ENCODE measurements at places on chromosomes 1 and 21. TPM values are rescaled to one million over a fixed set of nuclear protein-coding genes. Genes with fewer than 3 reads are reported as not detected.

The EPHA8 gene
- total RNA-seq = 0.02 TPM

The OR6Y1 gene
- total RNA-seq = not detected

The TTLL7 gene
- total RNA-seq = 2.9 TPM

The EFNA4 gene
- total RNA-seq = 12.2 TPM

The CD5L gene
- total RNA-seq = not detected

The FAM110D gene
- not detected for total RNA-seq

The NKAIN1 gene
- total RNA-seq = 1.1 TPM

The OR6N1 gene
- not detected for total RNA-seq

The NBPF6 gene
- total RNA-seq = not detected

The AGO3 gene
- total RNA-seq = 7.0 TPM

The KCND3 gene
- total RNA-seq = not detected

The FBXO2 gene
- total RNA-seq = 9.1 TPM

The RGSL1 gene
- total RNA-seq = not detected

The CYP2J2 gene
- total RNA-seq = 0.11 TPM

The ITLN2 gene
- total RNA-seq = 0.85 TPM

The DUSP23 gene
- 77.7 TPM for total RNA-seq

The TCHHL1 gene
- not detected for total RNA-seq

The SLC35F3 gene
- total RNA-seq = 5.1 TPM

The CD1B gene
- not detected for total RNA-seq

The KANK4 gene
- total RNA-seq = 0.26 TPM

The PPP1R12B gene
- 2.4 TPM for total RNA-seq

The LAX1 gene
- total RNA-seq = not detected

The ZSWIM5 gene
- total RNA-seq = 0.46 TPM

The FAM72D gene
- total RNA-seq = 6.9 TPM

The ANGPTL3 gene
- not detected for total RNA-seq

The LRRIQ3 gene
- 0.53 TPM for total RNA-seq
